HFFc6 (cell line): ENCODE measurements at places on chromosomes 12 and 14. TPM values are rescaled to one million over a fixed set of nuclear protein-coding genes. Genes with fewer than 3 reads are reported as not detected.

DNA sequence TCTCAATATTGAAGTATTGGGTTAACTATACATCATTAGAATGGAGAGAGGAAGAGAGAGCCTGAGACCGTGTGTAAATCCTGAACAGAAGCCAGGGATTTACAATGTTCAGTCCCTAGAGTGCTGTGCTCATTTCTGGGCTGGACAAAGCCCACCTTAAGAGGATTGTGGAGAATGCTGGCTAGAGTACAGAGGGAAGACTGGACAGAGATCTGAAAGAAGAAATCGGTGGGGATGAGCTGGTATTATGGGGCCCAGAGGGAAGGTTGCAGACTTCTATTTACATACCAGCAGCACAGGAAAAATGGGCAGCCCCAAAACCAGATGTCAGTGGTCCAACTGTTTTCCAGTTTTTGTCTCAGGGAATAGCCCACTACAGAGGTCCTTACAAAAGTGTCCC lies 42.3 kb downstream of the RTN1 start:
- no peak overlapping the region for H3K27ac ChIP-seq
- no peak for DNase-seq
- H3K4me3 ChIP-seq, result no peak overlapping the region
- no peaks in the 10 kb centered on the region for H3K4me1 ChIP-seq
- H3K27me3 ChIP-seq, result no peaks in the 10 kb centered on the region

DNA sequence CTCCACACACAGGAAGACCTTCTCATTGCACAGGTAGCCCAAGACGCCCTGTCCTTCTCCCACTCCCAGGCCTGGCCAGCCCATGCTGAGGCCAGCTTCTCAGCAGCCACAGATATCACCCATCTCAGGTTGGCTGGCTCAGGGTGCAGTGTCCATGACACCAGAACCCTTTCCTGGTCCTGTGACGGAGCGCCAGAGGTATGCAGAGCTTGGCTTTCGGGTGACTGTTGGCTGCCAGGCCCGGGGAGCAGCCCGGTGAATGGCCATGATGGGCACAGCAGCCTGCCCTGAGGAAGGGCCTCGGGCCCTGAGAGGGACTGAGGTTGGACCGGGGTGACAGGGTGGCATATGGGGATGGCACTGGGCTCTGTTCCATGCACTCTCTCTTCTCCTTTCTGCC lies 173.4 kb downstream of the TSPAN9 start:
- H3K4me1 ChIP-seq, result peaks cover 8% of the 10 kb centered on the region

DNA sequence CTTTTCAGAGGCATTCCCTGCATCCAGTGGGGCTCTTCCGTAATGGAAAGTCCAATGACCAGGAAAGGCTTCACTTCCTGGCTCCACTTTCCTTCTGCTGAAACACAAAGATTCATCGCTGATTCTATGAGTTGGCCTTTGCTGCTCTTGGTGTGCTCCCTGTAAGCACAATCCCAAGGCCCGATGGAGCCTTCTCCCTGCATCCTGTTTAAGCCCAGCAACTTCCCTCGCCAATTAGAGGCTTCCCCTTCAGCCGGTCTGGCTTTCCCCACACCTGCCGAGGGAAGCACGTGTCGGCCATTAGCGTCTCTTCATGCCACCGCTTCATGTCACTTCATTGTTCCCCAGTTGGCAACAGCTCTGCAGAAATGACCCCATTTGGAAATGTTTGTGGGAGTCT lies 693.9 kb downstream of the MED13L start:
- peaks cover 13% of the 10 kb centered on the region for H3K27me3 ChIP-seq
- no peaks in the 10 kb centered on the region for H3K36me3 ChIP-seq
- no peak overlapping the region for H3K27ac ChIP-seq
- no peak overlapping the region for H3K4me3 ChIP-seq

DNA sequence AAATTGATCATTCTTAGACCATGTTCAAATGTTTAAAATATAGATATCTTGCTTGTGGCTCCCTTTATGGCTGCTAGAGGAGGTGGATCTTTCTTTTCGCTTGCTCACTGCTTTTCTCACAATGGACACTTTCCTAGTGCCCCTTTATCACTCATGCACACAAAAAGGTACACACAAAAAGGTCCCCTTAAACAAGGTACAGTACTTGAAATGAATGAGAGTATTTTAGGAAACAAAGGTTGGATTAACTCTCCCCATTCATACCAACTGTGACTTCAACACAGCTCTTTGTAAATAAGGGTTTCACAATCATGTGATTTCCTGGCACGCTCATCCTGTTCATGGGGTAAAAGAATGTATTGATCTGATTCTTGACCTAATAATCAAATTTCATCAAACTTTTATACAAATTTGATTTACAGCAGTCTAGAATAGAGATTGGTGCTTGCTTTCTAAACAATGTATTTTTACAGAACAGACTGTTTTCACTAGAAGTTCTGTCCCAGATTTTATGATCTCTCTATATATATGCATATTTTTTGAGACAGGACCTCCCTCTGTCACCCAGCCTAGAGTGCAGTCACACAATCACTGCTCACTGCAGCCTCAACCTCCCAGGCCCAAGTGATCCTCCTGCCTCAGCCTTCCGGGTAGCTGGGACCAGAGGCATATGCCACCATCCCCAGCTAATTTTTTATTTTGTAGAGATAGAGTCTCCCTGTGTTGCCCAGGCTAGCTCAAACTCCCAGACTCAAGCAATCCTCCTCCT lies 34.4 kb upstream of the EPS8 start:
- H3K36me3 ChIP-seq, result no peaks in the 10 kb centered on the region
- 0 out of 2 replicates have a peak, but pooled peaks cover 5% of the 10 kb centered on the region for H3K4me1 ChIP-seq
- DNase-seq, result no peak
- H3K4me3 ChIP-seq, result no peak overlapping the region
- H3K27ac ChIP-seq, result no peak overlapping the region
- H3K27me3 ChIP-seq, result peaks cover 1% of the 10 kb centered on the region

DNA sequence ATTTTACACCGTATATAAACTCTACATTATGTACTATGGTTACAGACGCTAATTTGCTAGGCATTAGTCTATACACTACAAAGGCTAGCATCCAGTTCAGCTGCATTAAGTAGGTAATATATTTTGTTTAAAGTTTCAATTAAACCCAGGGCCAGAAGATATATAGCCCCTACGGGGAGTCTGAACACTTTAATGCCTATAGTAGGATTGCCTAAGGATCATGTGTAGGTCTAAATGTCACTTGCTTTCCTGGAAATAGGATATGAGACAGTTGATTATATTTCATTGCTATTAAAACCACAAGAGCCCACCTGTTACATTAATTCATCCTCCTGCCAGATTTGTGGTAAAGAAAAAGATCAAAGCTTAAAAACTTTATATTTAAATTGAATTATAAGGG lies 286.9 kb downstream of the TMTC2 start:
- no peak for DNase-seq
- no peak overlapping the region for H3K27ac ChIP-seq
- no peaks in the 10 kb centered on the region for H3K36me3 ChIP-seq
- no peaks in the 10 kb centered on the region for H3K4me1 ChIP-seq
- no peaks in the 10 kb centered on the region; the same call in 1 of the 2 replicates for H3K27me3 ChIP-seq

- no peak overlapping the region for H3K27ac ChIP-seq
- H3K36me3 ChIP-seq, result peaks cover 9% of the 10 kb centered on the region; the same call in 1 of the 2 replicates
- no peaks in the 10 kb centered on the region for H3K27me3 ChIP-seq
Measured at GRCh38 chr12:1078002-1078401, 87.0 kb downstream of the ERC1 start.

DNA sequence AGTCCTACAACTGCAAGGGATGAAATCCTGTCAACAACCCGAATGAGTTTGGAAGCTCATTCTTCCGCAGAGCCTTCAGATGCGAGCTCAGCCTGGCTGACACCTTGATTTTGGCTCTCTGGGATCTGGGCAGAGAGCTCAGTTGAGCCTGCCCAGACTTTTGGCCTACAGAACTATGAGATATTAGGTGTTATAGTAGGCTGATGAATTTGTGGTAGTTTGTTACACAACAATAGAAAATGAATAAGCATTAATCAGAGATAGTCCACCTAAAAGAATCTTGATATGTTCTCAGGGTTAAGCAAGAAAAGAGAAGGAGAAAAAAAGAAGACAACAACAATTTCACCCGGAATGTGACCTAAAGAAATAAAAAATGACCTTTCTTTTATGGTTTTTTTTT lies 30.4 kb upstream of the GZMB start:
- no peak for DNase-seq
- no peak overlapping the region for H3K4me3 ChIP-seq

GRCh38 chr12:87518481-87518880 lies 510.7 kb downstream of the C12orf50 start:
- no peaks in the 10 kb centered on the region for H3K27me3 ChIP-seq
- DNase-seq, result no peak
- no peaks in the 10 kb centered on the region for H3K4me1 ChIP-seq
- H3K36me3 ChIP-seq, result no peaks in the 10 kb centered on the region
- no peak overlapping the region for H3K27ac ChIP-seq
- no peak overlapping the region for H3K4me3 ChIP-seq

Gene IL26
- not detected in 3 replicates for total RNA-seq

Gene AMIGO2
- total RNA-seq, result 63.1 to 91.0 TPM (median 78.9 TPM) in 3 replicates

Gene SLC6A13
- total RNA-seq, result not detected in 3 replicates

Gene PRR4
- 1.0 to 1.6 TPM (median 1.3 TPM) in 3 replicates for total RNA-seq

Gene DPPA3
- not detected in 3 replicates for total RNA-seq

Gene BLTP3B
- total RNA-seq, result 29.0 to 30.1 TPM (median 29.4 TPM) in 3 replicates
